Right forelimb (tissue), 1 donor: ENCODE measurements at places on chromosomes 3 and 15.

DNA sequence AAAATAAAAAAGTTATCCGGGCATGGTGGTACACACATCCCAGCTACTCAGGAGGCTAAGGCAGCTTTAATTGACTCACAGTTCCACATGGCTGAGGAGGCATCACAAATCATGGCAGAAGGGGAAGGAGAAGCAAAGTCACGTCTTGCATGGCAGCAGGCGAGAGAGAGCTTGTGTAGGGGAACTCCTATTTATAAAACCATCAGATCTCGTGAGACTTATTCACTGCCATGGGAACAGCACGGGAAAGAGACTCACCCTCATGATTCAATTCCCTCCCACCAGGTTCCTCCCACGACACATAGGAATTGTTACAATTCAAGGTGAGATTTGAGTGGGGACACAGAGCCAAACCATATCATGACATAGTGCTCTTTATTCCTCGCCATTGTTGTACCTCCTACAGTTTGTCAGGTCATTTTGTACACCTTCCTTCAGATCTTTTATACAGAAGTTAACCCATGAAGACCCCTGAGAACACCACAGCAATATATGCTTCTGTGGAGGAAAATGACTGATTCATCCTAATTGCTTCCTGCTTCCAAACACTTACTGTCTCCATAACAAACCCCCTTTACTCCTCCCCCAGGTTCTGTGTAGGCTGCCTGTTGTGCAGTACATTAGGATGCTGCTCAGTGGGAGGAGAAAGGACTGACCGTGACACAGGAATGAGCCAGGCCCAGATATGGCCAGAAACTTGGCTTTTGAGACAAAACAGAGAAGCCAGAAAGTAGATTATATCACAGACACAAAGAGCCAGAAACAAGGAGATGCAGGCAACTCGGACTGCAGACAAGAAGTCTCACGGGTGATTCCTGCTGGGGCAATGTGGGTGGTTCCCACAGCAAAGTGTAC, 67.9 kb upstream of the HEG1 start:
- peak; percentile 3 for DNase-seq

GRCh38 chr3:61750766-61751165, 189.4 kb downstream of the PTPRG start:
- no peak for DNase-seq

- DNase-seq = no peak
Measured at GRCh38 chr3:71243229-71243628, 340.3 kb downstream of the FOXP1 start.

- no peak for DNase-seq
Measured at GRCh38 chr3:181572432-181572831, 139.3 kb upstream of the SOX2 start.

DNA sequence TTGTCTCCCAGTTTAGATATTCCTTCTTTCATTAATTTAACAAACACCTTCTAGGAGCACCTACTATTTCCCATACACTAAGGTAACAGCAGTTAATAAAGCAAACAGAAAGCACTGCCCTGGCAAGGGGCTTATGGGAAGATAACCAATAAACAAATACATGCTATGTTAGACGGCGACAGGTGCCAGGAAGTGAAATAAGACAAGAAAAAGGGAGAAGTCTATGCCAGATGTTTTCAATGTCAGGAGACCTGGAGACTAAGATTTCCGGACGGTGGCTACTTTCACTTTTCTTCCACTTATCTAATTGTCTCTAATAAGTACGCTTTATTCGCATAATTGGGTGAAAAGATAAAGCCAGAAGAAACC, 32.5 kb upstream of the ZNF445 start:
- no peak for DNase-seq

DNA sequence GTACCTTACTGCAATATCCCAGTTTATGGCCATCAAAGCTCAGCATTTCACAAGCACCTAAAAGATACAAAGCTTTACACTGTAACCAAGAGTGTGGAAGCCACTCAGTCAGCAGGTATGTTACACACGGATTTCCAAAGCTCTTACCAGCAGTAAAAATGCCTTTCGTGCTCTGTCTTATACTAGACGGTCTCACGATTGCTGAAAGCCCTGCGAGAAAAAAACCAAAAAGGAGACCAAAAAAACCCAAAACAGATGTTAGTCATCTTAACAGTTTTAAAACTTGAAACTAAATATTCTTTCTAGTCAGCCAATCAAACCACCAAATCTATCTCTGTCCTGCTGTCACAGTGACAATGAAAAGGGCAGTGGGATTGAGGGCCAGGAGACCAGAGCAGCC, 39.0 kb downstream of the TAMM41 start:
- DNase-seq = no peak

DNA sequence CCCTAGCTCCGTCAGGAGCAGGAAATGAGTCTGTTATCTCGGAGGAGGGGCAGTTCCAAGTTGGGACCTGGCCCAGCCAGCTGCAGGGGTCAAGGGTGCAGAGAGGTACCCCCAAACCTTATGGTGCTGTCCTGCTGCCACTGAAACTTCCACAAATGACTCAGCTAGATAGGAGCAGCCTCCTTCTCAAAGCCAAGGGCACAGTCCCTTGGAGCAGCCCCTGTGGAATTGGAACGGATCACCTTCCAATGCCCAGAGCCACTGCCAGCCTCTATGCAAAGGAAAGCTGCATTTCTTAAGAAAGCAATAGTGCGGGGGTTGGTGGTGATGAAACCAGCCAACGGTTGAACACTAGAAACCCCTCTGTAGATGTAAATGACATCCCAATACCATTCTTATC, 19.6 kb upstream of the LRRK1 start:
- no peak for DNase-seq

DNA sequence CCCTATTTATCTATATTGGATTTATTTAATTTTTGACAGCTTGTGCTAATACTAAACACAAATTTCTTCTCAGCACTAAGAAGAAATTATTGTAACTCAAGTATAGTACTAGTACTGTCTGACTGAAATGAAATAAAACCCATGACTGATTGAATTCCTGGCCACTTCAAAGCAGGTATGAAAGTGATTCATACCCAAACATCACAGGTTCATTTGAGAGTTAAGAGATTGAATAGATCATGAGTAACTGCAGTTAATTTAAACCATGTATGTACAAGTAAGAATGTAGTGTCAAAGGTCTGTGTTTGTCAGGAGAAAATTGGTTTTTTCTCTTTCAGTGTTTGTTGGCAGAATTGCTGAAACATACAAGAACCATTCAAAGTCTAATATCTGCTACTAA, 332.0 kb upstream of the GRM7 start:
- DNase-seq = no peak

DNA sequence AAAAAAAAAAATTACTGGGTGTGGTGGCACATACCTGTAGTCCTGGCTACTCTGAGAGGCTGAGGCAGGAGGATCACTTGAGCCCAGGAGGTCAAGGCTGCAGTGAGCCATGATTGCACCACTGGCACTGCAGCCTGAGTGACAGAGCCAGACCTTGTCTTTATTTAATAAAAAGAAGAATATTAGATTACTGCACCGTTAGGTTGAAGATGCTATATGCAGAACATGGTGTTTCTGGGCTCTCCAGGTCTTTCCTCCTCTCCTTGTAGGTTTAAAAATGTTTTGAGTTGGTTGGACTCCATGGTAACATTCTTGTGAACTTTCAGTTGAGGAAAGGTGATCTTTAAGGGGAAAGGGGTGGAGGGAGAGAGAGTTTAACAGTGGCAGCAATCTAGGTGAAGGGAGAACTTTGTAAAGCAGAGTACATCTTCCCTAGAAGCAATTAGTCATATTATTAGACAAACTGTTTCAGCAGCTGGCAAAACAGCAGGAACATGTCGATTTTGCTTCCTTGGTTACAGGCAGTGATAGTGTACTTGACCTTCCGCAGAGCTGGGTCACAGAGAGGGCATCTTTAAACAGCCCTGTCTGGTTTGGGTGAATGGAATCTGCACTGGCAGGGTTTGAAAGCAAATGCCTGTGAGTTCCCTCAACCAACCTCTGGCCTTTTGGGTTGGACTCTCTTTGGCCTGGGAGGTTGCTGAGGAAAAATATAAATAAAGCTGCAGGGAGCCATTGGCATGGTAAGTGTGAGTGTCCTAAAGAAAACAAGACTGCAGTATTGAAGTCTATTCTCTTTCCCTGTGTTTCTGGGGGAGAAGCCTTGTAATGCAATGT, 42.8 kb downstream of the NR2C2 start:
- no peak for DNase-seq

DNA sequence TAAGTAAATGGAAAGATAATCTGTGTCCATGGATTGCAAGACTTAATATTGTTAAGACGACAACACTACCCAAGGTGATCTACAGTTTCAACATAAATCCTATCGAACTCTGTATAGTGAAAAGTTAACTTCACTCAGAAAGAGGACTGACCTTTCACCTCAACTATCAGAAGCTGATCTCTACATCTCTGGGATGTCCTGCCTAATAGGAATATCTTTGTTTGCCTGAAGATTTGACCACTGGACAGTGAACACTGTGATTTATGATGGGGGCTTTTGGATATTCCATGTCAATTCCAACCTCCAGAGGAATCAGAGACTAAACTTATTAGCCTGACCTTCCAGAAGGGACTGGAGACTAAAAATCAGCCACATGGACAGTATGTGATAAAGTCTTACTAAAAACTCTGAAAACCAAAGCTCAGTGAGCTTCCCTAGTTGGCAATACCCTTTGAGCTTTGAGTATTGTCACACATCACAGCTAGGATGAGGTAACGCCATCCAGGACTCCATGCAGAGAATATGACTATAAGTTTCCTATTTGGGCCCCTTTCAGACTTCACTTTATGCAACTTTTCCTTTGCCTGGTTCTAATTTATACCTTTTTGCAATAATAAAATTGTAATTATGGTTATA, 164.9 kb upstream of the SETMAR start:
- no peak for DNase-seq

DNA sequence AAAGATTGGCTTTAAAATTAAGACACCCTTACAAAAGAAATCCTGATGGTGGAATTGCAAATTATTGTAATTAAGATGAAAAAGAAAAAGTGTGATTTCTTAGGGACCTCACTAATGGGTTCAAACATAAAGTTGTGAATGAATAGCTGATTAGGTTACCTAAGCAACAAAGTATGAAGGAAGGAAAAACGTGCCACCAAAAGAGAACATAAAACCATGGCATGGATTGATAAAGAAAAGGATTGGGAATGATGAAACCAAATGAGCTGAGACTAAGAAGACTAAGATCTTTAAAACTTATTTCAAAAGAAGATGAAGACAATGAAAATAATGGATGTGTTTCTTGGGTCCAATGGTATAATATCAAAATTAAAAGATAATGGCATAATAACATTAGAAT, 32.2 kb upstream of the GUCA1C start:
- no peak for DNase-seq

- DNase-seq = no peak
Measured at GRCh38 chr3:175585898-175586297, 726.8 kb downstream of the NAALADL2 start.

DNA sequence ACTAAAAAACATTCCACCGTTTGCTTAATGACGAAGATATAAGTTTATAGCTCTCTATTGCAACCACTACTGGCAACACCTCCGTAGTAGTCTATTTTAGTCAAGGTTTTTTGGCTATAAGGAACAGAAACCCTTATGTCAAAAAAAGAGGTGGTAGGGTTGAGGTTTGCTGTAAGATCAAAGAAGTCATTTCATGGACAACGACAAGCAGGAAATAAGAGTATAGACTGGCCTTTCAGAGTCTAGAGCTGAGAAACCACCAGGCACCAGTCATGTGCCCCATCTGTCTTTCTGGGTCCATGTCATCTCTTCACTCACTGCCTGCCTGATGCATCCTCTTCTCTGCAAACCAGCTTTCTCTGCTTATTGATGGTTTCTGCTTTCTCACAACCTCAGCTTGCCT, 42.7 kb downstream of the THBS1 start:
- no peak for DNase-seq
